T-helper 1 cell treated with Interleukin-12 subunit alpha and Interleukin-12 subunit beta and Interleukin-4 antibody, amounts not matched to agents 30 ng/mL and 1 ng/mL, for 36 hours (primary cell): ENCODE measurements at places on chromosomes 13 and 19. TPM values are rescaled to one million over a fixed set of nuclear protein-coding genes. Genes with fewer than 3 reads are reported as not detected.

The KIR2DL3 gene
- 0.34 TPM in 1 of 2 replicates, not detected in the other for total RNA-seq

The LGI4 gene
- 0.12 and 0.27 TPM in 2 replicates for total RNA-seq

The COL4A2 gene
- total RNA-seq: 0.37 and 0.73 TPM in 2 replicates

The UGGT2 gene
- total RNA-seq: 0.37 TPM in 1 of 2 replicates, not detected in the other

The CATSPERD gene
- not detected in 2 replicates for total RNA-seq

The RXFP2 gene
- not detected in 2 replicates for total RNA-seq

The CGB2 gene
- not detected in 2 replicates for total RNA-seq

The PODNL1 gene
- 0.10 and 0.42 TPM in 2 replicates for total RNA-seq

The TMEM238 gene
- total RNA-seq: 11.8 and 14.8 TPM in 2 replicates

The POU4F1 gene
- 0.32 and 0.46 TPM in 2 replicates for total RNA-seq

The POSTN gene
- not detected in 2 replicates for total RNA-seq

The PRODH2 gene
- total RNA-seq: not detected in 2 replicates

The FBL gene
- total RNA-seq: 292 and 309 TPM in 2 replicates

The LMTK3 gene
- 4.5 and 5.0 TPM in 2 replicates for total RNA-seq
